ENCODE measurements at places on chromosomes 3 and 15.

GRCh38 chr3:179732661-179733348 is 80.0 kb downstream of the USP13 start:
- no peak for DNase-seq

GRCh38 chr15:35557544-35557943 is 11.6 kb upstream of the DPH6 start:
- no peak for DNase-seq

GRCh38 chr3:171186383-171186782 is 159.9 kb upstream of the SLC2A2 start:
- DNase-seq: no peak

GRCh38 chr3:182241766-182242488 is 530.2 kb downstream of the SOX2 start:
- DNase-seq: no peak

GRCh38 chr3:145286937-145287336 is 874.0 kb downstream of the PLOD2 start:
- DNase-seq: no peak

DNA sequence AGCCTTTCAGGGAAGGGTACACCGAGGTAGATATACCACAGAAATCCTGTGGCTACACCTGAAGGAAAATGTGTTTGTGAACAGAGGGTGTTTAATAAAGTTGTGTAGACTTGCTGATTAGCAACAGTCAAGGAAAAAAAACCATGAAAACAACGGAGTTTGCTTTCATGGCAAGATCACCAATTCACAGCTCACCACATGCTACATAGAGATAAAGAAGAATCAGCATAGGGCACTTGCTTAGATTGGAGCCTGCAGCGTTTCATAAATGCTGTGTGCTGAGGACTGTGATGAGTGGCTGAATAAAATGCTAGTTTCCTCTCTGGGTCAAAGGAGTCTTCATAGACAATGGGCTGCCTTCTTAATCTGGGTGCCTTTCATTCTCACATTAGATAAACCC is 257.6 kb downstream of the SLC9A9 start:
- DNase-seq: no peak

- DNase-seq: no peak
Measured at GRCh38 chr15:34679291-34679690, 75.5 kb downstream of the GJD2 start.

DNA sequence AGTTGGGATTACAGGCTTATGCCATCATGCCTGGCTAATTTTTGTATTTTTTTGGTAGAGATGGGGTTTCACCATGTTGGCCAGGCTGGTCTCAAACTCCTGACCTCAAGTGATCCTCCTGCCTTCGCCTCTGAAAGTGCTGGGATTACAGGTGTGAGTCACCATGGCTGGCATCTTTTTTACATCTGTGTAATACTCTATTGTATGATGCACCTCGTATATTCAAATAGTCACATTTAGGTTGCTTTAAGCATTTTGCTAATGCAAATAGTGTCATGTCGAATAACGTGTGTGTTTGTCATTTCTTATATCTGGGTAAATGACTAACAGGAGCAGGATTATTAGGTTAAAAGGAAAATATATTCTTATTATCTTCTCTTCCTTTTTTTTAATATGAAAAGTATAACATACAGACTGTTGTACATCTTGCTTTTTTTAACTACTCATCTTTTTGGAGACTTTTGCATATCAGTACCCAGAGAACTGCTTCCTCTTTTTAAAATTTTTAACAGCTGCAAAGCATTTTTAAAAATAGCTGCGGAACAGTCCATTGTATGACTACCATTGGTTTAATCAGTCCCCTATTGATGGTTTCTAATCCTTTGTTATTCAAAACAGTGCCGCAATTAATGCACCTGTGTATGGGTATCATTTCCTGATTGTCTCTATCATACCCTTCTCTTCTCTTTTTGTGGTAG is 13.4 kb downstream of the SCAMP5 start:
- DNase-seq: no peak

DNA sequence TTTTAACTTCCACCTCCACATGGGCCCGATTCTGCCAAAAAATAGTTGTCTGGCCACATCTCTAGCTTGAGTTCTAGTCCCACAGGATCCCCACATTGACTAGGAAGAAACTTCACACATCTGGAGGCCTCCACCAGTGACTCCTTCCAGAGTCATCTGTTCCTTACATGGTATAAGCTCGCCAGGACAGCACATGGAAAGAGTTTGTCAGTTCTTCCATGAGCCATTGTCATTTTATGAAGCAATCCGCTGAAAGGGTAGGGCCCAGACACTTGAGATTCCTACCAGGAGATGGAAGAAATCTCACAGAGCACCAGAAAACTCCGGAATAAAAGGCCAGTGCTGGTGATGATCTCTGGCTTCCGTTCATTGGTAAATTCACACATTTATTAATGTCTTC is 350.5 kb upstream of the ICE2 start:
- DNase-seq: no peak

GRCh38 chr3:51550080-51550819 is 11.7 kb downstream of the RAD54L2 start:
- no peak for DNase-seq

- DNase-seq: no peak
Measured at GRCh38 chr15:85891470-85891869, 96.7 kb upstream of the KLHL25 start.

DNA sequence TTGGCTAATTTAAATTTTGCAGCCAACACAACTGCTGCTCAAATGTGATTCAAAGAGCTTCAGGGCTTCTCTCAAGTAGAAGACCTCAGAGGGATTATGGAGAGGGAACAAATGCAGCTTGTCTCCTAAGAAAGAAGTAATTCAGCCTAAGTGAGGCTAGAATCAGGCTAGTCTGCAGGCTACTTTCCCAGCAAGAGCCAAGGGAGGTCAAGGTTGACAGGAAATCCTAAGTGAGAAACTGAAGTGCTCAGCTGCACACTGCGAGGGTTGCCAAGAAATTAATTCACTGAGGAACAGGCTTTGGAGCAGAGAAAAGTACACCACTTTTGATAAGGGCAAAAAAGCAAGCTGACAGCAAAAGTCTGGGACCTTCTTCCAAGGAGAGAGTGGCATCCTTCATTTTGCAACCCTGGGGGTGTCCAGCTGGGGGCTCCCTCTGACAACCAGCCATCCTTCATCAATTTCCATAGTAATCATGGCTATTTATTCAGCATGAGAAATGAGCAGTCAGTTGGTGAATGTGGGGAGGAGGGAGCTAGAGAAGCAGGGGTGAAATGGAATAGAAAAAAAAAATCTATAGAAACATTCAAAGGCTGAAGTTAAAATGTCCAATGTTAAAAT is 646.4 kb upstream of the ADAMTS9 start:
- DNase-seq: no peak

DNA sequence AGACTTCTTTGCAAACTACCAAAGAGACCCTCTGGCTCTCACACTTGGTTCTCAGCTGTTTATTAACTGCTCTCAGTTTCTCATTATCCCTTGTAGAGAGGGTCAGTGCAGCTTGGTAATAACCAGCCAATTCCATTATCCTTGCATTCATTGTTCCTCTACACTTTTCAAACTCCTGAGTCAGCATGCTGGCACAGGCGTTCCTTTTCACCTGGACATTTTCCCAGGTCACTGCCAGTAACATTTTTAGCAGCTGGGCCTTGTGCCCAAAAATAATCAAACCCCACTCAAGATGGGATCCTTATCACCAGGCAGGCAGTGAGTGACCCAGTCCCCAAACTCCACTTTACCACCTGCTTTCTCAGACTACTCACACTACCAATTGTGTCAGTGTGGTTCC is 4.8 kb upstream of the SUMF1 start:
- DNase-seq: no peak

DNA sequence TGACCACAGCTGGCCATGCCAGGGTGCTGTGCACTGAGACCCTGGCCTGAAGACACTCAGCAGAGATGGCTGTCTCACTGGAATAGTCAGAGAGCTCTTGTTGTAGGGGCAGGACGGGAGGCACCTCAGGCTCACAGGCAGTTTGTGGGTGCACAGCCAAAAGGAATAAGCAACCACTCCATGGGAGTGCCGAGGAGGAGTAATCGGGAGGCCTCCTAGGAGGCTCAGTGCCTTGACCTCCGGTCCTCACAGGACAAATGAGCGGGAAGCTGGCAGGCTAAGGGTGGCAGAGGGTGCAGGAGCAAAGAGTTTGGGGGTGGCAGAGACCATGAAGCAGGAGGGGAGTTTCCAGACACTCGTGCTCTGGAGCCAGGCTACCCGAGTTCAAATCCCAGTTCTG is 81.7 kb downstream of the SMAD6 start:
- no peak for DNase-seq

All from stimulated activated CD4-positive, alpha-beta T cell treated with anti-CD3 and anti-CD28 coated beads, Interleukin-1b, Interleukin-23, amount 100 ng/mL, for 48 hours (primary cell).